ENCODE measurements at places on chromosomes 16 and 17. TPM values are rescaled to one million over a fixed set of nuclear protein-coding genes. Genes with fewer than 3 reads are reported as not detected.
A peak's percentile ranks its signal among the peaks of the same experiment; 100 is the strongest.

The KIF2B gene
- total RNA-seq: not detected

The SEPTIN1 gene
- total RNA-seq: 3.6 TPM

The CRISPLD2 gene
- total RNA-seq: 219 TPM

The SYNRG gene
- 29.5 TPM for total RNA-seq

The DOC2A gene
- total RNA-seq: 4.2 TPM

The RNU2-1 gene
- total RNA-seq: not detected

The CCL7 gene
- not detected for total RNA-seq

The CCL14 gene
- 14.4 TPM for total RNA-seq

The SLC12A3 gene
- not detected for total RNA-seq

The APOBR gene
- total RNA-seq: 2.2 TPM

The NACA2 gene
- not detected for total RNA-seq

The TERB1 gene
- not detected for total RNA-seq

The KDM8 gene
- total RNA-seq: 5.0 TPM

The OR3A3 gene
- not detected for total RNA-seq

The LMF1 gene
- 24.5 TPM for total RNA-seq

The PPP1R27 gene
- total RNA-seq: not detected

The ZNF469 gene
- 1.8 TPM for total RNA-seq

The CSNK1D gene
- 109 TPM for total RNA-seq

The NEUROD2 gene
- total RNA-seq: not detected

- no peaks in the 10 kb centered on the region for H3K4me1 ChIP-seq
- H3K4me3 ChIP-seq: no peak overlapping the region
- DNase-seq: no peak
- no peak overlapping the region for H3K27ac ChIP-seq
- no peaks in the 10 kb centered on the region for H3K36me3 ChIP-seq
These were observed 61.9 kb upstream of the RBBP6 start for GRCh38 chr16:24477492-24477891.

GRCh38 chr17:47789611-47790561 is 31.7 kb downstream of the OSBPL7 start:
- peak overlapping the region; percentile 26 for H3K4me3 ChIP-seq
- no peak for DNase-seq

DNA sequence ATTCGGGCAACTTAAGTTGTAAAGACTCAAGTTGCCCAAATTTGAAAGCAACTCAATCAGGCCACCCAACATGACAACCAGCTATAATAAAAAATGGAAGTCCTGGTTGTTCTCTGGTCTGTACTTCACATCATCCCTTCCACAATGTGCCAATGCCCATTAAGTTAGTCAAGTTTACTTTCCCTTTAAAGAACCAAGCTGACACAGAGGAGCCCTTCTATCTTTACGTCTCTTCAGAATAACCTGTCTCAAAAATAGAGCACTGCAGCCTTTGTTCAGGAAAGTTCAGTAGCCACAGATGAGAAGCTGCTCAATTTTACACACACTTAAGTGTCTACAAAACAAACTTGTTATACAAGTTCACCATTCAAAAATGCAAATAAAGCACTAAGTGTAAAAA is 75.1 kb upstream of the C17orf78 start:
- H3K4me3 ChIP-seq: no peak overlapping the region
- H3K4me1 ChIP-seq: no peaks in the 10 kb centered on the region
- H3K27ac ChIP-seq: no peak overlapping the region
- peaks cover 10% of the 10 kb centered on the region for H3K36me3 ChIP-seq
- H3K27me3 ChIP-seq: no peaks in the 10 kb centered on the region
- no peak for DNase-seq

GRCh38 chr17:76542566-76542971 is 2.7 kb downstream of the PRCD start:
- peaks cover 39% of the 10 kb centered on the region for H3K4me1 ChIP-seq
- no peak overlapping the region for H3K27ac ChIP-seq

GRCh38 chr16:79970551-79971236 is 370.2 kb upstream of the MAF start:
- no peaks in the 10 kb centered on the region for H3K36me3 ChIP-seq
- no peak overlapping the region for H3K4me3 ChIP-seq
- DNase-seq: peak; percentile 52
- H3K27ac ChIP-seq: no peak overlapping the region

- no peak overlapping the region for H3K4me3 ChIP-seq
- no peaks in the 10 kb centered on the region for H3K36me3 ChIP-seq
- no peaks in the 10 kb centered on the region for H3K27me3 ChIP-seq
- H3K4me1 ChIP-seq: no peaks in the 10 kb centered on the region
- DNase-seq: no peak
These were observed 10.1 kb downstream of the KSR1 start for GRCh38 chr17:27466376-27466742.

DNA sequence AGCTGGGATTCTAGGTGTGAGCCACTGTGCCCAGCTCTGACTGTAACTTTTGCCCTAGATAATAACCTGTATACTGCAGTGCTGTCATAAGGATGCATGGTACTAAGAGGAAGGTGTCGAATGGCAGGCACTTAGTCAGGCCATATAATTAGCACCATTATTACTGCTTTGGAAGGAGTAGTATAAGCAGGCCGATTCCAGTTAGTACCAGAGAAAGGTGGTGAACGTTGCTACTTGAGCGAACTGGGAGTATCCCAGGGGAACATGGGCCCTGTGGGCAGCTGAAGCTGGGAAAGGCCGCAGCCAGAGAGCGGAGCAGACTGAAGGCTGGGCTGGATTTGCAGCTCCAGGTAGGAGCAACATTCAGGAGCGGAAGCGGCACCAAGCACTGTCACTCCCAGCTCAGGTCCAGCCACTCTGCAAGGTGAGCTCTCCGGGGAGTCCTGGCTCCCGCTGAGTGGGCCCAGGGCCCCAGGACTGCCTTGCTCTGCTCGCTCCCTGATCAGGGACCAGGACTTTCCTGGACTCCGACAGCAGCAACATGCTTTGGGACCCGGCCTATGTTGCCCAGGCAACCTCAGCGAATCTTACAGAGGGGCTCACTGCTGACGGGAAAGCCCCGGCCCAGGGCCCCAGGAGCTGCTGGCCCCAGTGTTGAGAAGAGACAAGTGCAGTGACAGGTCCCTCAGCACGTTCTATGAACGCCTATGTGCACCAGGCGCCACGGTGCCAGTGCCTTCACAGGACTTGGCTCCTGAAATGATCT is 28.6 kb downstream of the C16orf74 start:
- no peaks in the 10 kb centered on the region for H3K27me3 ChIP-seq
- H3K36me3 ChIP-seq: no peaks in the 10 kb centered on the region
- peaks cover 7% of the 10 kb centered on the region for H3K4me1 ChIP-seq
- no peak for DNase-seq
- H3K27ac ChIP-seq: no peak overlapping the region

GRCh38 chr16:20617271-20617670 is 41.1 kb upstream of the ACSM2B start:
- DNase-seq: no peak
- H3K27me3 ChIP-seq: no peaks in the 10 kb centered on the region
- H3K27ac ChIP-seq: no peak overlapping the region
- no peaks in the 10 kb centered on the region for H3K4me1 ChIP-seq
- no peaks in the 10 kb centered on the region for H3K36me3 ChIP-seq

DNA sequence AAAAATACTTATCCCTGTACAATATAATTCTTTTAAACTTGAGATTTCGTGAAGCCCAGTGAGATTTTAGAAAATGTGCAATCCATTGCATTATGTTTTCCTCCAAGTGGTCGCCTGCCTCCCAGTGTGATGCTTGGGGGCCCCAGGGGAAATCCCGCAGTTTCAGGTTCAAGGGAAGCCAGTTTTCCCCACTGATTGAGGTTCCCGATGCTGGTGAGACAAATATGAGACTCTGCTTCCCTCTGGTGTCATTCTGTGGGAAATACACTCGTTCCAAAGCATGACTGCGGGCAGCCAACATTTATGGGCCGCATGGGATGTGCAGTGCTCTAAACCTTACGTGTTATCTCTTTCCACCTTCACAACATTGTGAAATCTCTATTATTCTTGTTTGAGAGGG is 200.8 kb downstream of the PRKCB start:
- DNase-seq: peak; percentile 17
- no peaks in the 10 kb centered on the region for H3K4me1 ChIP-seq
- no peaks in the 10 kb centered on the region for H3K36me3 ChIP-seq
- no peaks in the 10 kb centered on the region for H3K27me3 ChIP-seq
- no peak overlapping the region for H3K27ac ChIP-seq
- no peak overlapping the region for H3K4me3 ChIP-seq

GRCh38 chr16:88973415-88974050 is 3.5 kb downstream of the CBFA2T3 start:
- DNase-seq: no peak
- H3K36me3 ChIP-seq: no peaks in the 10 kb centered on the region
- H3K27ac ChIP-seq: no peak overlapping the region
- H3K27me3 ChIP-seq: peaks cover 75% of the 10 kb centered on the region
- peaks cover 17% of the 10 kb centered on the region for H3K4me1 ChIP-seq

GRCh38 chr16:66948134-66948836 is 12.8 kb upstream of the CES3 start:
- no peak overlapping the region for H3K27ac ChIP-seq
- H3K4me1 ChIP-seq: no peaks in the 10 kb centered on the region
- peak overlapping the region; percentile 36 for H3K4me3 ChIP-seq
- H3K36me3 ChIP-seq: no peaks in the 10 kb centered on the region
- DNase-seq: no peak
- H3K27me3 ChIP-seq: peaks cover 16% of the 10 kb centered on the region

DNA sequence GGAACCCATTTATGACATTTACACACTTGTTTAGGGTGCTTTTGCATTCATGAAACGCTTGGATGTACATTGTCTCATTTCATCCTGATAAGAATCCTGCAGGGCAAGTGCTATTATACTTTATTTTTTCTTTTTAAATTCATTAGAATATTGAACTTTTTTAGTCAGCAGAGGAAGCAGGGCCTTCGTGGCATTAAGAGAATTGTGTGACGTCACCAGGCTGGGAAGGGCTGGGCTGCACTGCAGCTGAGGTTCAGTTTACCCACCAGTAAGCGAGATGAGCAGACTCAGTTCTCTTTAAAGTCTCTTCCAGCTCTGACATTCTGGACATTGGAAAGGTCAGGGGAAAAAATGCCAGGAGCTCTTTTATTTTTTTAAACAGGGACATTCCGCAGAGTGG is 159.0 kb downstream of the MRM1 start:
- H3K36me3 ChIP-seq: no peaks in the 10 kb centered on the region
- no peak overlapping the region for H3K4me3 ChIP-seq
- no peak overlapping the region for H3K27ac ChIP-seq
- H3K4me1 ChIP-seq: no peaks in the 10 kb centered on the region

DNA sequence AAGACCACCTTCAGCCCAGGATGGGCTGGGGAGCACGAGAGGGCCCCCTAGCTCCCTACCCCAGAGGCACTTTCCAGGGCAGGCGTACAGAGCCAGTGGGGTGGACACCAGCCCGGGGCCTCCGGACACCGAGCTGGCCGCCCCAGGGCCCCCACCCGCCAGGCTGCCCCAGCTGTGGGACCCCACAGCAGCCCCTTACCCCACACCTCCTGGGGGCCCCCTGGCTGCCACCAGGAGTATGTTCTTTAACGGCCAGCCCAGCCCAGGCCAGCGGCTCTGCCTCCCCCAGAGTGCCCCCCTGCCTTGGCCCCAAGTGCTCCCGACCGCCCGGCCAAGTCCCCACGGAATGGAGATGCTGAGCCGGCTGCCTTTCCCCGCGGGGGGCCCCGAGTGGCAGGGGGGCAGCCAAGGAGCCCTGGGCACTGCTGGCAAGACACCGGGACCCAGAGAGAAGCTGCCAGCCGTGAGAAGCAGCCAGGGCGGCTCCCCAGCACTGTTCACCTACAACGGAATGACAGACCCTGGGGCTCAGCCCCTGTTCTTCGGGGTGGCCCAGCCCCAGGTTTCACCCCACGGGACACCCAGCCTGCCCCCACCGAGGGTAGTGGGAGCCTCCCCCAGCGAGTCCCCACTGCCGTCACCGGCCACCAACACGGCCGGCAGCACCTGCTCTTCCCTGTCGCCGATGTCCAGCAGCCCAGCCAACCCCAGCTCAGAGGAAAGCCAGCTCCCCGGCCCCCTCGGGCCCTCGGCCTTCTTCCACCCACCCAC is 24.3 kb upstream of the ZFPM1 start:
- H3K36me3 ChIP-seq: no peaks in the 10 kb centered on the region
- peaks cover 3% of the 10 kb centered on the region for H3K4me1 ChIP-seq
- H3K27me3 ChIP-seq: no peaks in the 10 kb centered on the region
- no peak overlapping the region for H3K4me3 ChIP-seq
- no peak overlapping the region for H3K27ac ChIP-seq
- no peak for DNase-seq

- peak overlapping the region; percentile 91 for H3K27ac ChIP-seq
- no peaks in the 10 kb centered on the region for H3K27me3 ChIP-seq
- peak; percentile 72 for DNase-seq
These were observed 8.2 kb downstream of the NTHL1 start for GRCh38 chr16:2039274-2040031.

GRCh38 chr17:74362810-74363498 is 1.3 kb upstream of the BTBD17 start:
- H3K4me1 ChIP-seq: no peaks in the 10 kb centered on the region
- no peaks in the 10 kb centered on the region for H3K36me3 ChIP-seq
- no peak overlapping the region for H3K4me3 ChIP-seq
- no peak overlapping the region for H3K27ac ChIP-seq
- no peak for DNase-seq
- H3K27me3 ChIP-seq: no peaks in the 10 kb centered on the region

GRCh38 chr17:258045-258734 is 76.7 kb upstream of the DOC2B start:
- H3K4me1 ChIP-seq: no peaks in the 10 kb centered on the region
- no peak overlapping the region for H3K4me3 ChIP-seq
- no peak for DNase-seq
- H3K27ac ChIP-seq: no peak overlapping the region
- H3K36me3 ChIP-seq: no peaks in the 10 kb centered on the region

DNA sequence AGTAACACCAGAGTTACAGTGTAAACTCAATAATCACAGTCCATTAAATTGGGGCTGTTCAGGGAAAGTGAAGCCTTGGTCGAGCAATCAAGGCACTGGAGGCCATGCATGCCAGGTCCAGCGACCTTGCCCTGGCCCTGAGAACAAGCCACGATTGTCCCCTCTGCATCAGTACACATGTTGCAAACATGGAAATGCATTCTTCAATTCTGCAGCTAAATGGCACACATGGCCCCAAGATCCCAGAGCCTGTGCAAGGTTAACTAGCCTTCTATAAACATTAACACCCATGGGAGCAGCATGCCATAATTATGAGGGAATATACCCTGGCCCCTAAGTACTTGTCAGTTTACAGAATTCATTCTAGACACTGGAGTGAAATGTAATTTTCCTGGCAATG is 204.7 kb downstream of the HS3ST3B1 start:
- no peak overlapping the region for H3K27ac ChIP-seq
- H3K27me3 ChIP-seq: no peaks in the 10 kb centered on the region
- H3K36me3 ChIP-seq: no peaks in the 10 kb centered on the region
- no peak overlapping the region for H3K4me3 ChIP-seq
- no peaks in the 10 kb centered on the region for H3K4me1 ChIP-seq

DNA sequence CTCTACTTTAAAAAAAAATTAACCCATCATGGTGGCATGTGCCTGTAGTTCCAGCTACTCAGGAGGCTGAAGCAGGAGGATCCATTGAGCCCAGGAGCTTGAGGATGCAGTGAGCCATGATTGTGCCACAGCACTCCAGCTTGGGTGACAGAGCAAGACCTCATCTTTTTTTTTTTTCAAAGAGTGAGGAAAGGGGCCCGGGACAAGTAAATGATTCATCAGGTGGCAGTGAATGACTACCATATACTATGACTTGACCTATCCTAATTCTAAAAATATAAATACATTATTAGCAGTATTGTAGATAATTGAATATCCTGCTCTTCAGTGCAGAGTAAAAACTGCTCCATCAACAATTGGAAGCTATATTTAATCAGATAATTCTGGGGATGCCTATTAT is 55.3 kb downstream of the CLUH start:
- H3K36me3 ChIP-seq: peaks cover 23% of the 10 kb centered on the region
- H3K4me3 ChIP-seq: no peak overlapping the region
- no peak for DNase-seq
- H3K27me3 ChIP-seq: no peaks in the 10 kb centered on the region
- no peaks in the 10 kb centered on the region for H3K4me1 ChIP-seq
- no peak overlapping the region for H3K27ac ChIP-seq
